ENCODE measurements at places on chromosomes 3 and 15. TPM values are rescaled to one million over a fixed set of nuclear protein-coding genes. Genes with fewer than 3 reads are reported as not detected.

Gene CEMIP
- 1,057 TPM for total RNA-seq

Gene DNAH12
- 0.28 TPM for total RNA-seq

Gene NUP210
- total RNA-seq, result 0.38 TPM

Gene RAB27A
- total RNA-seq, result 8.2 TPM

Gene FEM1B
- 44.5 TPM for total RNA-seq
